HepG2 (cell line): ENCODE measurements at places on chromosomes 3 and 15.

DNA sequence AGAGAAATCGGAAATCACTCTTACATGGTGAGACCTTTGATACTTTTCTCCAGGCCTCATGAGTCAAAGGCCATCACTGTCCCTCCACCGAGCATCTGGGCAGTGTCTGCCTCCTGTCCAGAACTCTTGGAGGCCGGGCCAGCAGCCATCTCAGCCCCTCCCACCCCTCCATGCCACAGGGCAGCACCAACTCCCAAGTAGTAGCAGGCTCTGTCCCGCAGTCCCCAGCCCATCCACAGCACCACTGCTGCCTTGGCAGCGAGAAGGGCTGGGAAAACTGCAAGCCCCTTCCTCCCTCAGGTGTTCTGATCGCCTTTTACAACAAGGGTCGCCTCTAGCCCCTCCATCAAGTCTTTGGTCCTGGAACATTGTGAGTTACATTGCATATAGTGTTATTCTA lies 5.5 kb downstream of the LYSMD4 start:
- DNase-seq = no peak

GRCh38 chr3:97257942-97258697 lies 443.7 kb downstream of the EPHA6 start:
- DNase-seq = no peak

DNA sequence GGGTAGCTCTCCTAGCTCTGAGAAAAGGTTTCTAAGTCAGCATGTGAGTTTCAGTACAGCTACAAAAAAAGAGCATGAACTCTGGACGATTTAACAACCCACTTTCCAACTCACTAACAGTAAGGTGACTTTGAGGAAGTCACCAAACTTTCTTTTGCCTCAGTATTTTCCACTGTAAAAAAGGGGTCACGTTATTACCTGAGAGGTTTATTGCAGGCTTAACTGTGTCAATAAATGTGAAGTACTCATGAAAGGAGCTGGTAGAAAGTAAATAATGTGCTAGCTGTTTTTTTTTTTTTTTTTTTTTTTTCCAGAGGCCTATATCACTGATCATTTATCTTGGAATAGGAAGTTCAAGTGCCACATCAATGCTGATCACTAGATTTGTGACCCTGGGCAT lies 89.3 kb downstream of the PLSCR2 start:
- DNase-seq = no peak

- DNase-seq = peak; percentile 6
These were observed 878 bp upstream of the RAD51 start for GRCh38 chr15:40693904-40694687.

- no peak for DNase-seq
These were observed 15.4 kb downstream of the SRGAP3 start for GRCh38 chr3:9233814-9234600.

DNA sequence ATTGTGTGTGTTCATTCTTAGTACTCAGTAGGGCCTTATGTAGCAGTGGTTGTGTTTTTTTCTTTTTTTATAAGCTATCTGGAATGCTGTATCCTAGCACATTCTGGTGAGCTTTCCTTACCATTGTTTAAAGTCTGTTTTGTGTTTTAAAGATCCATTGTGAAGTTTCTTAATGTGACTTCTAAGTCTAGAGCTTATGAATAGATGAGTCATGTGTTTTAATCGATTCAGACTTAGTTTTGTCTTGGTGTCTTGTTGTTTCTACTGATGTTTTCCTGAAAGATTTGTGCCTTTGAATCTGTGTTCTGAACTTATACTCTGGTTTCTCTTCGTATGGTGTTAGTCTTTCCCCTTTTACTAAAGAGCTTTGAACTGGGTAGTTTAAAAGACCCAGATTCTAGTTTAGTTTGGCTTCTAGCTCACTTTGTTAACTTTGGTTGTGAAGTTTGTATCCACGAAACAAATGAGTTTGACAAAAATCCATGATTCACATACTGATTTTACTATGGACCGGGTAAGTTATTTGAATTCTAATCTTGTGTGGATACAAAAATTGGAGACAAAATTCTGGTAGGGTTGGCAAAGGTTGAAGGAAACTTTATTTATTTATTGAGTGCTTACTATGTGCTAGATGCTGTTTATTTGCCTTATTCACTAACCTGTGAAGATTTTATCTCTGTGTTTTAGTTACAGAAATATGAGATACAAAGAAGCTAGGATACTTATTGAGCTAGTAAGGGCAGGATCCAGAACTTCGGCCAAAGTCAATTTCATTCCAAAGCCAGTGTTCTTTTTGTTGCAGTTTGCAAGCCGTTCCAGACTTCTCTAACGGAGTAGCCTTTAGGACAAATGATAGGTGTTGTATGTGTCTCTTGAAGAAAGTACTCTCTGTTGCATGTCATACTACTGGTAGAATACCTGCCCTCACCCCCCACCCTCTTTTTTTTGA lies 24.8 kb downstream of the AKAP13 start:
- DNase-seq = no peak

- no peak for DNase-seq
These were observed 32.3 kb upstream of the SYNPR start for GRCh38 chr3:63245726-63246241.
